Right renal pelvis (tissue), 4 donors: ENCODE measurements at places on chromosomes 7 and 10. TPM values are rescaled to one million over a fixed set of nuclear protein-coding genes. Genes with fewer than 3 reads are reported as not detected.

DNA sequence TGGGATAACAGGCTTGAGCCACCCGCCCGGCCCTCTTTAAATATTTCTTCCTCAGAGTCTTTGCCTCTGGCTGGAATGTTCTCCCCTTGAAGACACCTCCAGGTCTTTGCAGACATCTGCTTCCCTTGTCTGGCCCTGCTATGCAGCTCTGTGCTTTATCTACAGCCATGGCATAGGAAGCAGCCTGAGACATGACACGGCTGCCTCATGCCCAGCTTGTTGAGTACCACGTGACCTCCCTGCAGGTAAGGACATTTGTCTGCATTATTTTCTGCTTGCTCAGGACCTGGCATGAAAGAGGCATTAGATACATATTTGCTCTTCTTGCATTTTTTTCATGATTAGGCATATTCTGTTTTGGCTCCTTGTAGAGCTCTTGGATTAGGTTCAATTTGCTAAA, 113.8 kb upstream of the KLF6 start:
- DNase-seq, result no peak

- no peak for DNase-seq
Measured at GRCh38 chr7:50730446-50731400, 52.0 kb downstream of the GRB10 start.

DNA sequence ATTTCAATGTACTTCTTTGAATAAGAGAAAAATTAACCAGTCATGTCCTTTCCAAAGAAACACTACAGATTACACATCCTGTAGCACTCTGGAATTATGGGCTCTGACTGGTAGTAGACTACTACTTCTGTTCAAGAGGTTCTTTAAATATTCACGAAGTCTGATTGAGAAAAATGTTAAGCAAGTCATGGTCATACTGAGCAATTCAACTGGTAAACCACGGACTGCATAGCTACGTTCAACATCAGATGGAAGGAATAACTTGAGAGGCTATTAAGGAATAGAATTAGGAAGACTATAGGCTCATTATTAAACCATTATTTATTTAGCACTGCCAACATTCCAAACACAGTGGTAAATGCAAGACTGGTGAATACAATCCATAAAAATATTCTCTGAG, 160.8 kb downstream of the IMMP2L start:
- no peak for DNase-seq

GRCh38 chr10:99784727-99785441, 2.4 kb downstream of the ABCC2 start:
- no peak for DNase-seq

GRCh38 chr7:70456719-70457118, 675.2 kb upstream of the GALNT17 start:
- no peak for DNase-seq

The ARMC3 gene
- 13.3 TPM for polyA plus RNA-seq

The PANK1 gene
- polyA plus RNA-seq, result 47.7 TPM
